ENCODE measurements at places on chromosomes 1 and 21. TPM values are rescaled to one million over a fixed set of nuclear protein-coding genes. Genes with fewer than 3 reads are reported as not detected.

TSPEAR gene
- total RNA-seq, result not detected

RNU1-4 gene
- not detected for total RNA-seq

THAP3 gene
- total RNA-seq, result 17.5 TPM

NBPF26 gene
- 5.1 TPM for total RNA-seq

PLCH2 gene
- 0.44 TPM for total RNA-seq
